ENCODE measurements at places on chromosomes 12 and 14. TPM values are rescaled to one million over a fixed set of nuclear protein-coding genes. Genes with fewer than 3 reads are reported as not detected.

Gene MSI1
- not detected for total RNA-seq

DNA sequence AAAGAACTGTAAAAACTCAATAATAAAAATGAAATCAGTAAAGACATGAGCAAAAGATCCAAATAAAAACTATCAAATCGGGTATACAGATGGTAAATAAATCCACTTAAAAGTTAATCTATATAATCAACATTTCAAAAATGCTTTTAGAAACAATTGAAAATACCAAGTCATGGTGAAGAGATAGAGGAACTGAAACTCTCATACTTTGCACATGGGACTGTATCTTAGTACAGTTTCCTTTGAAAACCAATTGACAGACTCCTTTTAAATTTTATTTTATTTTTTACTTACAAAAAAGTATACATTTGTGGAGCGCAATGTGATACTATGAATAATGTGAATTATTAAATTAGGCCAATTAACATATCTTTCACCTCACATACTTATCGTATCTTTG, 98.6 kb upstream of the FAR2 start:
- DNase-seq = no peak

- DNase-seq = no peak
Observed at GRCh38 chr12:94940771-94941170, 62.7 kb downstream of the NDUFA12 start.

Gene ALG10B
- total RNA-seq = 3.9 TPM

DNA sequence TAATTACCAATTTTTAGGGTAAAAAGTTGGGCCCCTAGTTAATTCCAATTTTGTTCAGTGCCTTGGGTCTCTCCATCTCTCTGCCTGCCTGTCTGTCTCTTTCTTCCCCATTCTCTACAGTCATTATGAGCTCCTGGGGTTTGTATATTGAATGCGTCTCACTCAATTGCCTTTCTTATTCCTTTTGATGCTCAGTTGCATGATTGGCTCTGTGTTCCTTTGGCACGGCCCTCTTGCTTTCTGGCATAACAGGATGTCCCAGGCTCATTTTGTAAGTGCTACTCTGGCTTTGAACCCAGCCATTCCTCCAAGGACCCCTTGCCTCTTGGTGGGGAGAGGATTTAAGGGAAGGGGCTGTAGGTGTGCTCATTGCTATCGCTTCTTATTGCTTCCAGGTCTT, 35.6 kb downstream of the ZNF664 start:
- no peak for DNase-seq

GRCh38 chr14:99677231-99678140, 6.6 kb upstream of the CYP46A1 start:
- peak; percentile 55 for DNase-seq

DNA sequence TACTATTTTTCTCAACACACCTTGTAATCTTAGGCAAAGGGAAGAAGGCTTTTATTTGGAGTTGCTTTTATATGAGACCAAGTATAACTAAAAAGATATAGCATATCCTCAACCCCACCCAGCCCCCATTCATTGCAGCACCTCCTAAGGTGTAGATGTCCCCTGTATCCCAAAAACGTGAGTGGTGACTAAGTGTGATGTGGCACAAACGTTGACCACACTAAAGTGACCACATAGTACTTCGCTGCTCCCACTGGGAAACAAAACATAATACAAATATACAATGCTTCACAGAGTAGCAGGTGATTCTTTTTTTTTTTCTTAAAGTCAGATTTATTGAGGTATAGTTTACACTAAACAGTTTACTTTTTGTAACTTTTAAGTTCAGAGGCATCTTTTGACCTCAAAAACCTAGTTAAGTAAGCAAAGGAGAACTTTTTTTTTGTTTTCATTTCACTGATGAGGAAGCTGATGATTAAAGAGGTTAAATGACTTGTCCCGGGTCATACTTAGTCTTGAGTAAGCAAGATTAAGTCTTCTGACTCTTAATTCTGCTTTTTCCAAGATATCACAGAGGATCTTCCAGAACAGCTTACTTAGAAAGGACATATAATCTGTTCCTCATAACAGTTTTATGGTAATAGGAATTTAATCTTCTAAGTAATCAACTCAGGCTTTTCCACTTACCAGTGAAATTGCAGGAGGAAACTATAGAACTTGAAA, 245.2 kb upstream of the PLEKHG7 start:
- DNase-seq = no peak

DNA sequence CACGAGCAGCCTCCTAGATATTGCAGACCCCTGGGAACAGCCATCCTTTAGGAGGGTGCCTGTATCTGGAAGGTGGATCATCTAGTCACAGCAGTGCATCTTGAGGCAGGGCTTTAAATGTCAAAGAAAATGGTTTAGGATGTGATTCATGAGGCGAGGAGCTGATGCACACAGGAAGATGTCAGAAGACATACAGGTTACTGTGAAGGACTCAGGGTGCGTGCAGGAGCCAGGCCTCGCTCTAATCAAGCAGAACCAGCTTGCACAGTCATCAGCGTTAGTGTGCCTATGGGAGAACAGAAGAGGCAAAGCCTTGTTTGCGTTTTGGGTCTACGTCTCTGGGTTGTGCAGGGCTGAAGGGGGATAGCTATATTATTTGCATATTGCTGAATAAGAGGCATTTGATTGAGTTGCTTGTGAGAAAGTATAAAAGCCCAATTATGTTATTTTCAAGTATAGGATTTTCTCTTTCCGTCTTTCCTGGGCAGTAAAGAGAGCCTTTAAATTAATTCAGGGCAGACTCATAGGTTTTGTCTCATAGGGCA, 77.3 kb upstream of the RPH3A start:
- no peak for DNase-seq

Gene RERGL
- total RNA-seq = not detected

Gene MIP
- total RNA-seq = not detected

Gene POMT2
- total RNA-seq = 33.0 TPM

Gene SLC17A8
- total RNA-seq = not detected

GRCh38 chr12:47838286-47838931, 18.7 kb upstream of the HDAC7 start:
- DNase-seq = peak; percentile 54

GRCh38 chr12:46179693-46180452, 89.0 kb downstream of the SLC38A1 start:
- DNase-seq = no peak

Gene MRPL51
- total RNA-seq = 314 TPM

GRCh38 chr12:99043319-99043914, 398.3 kb downstream of the APAF1 start:
- peak; percentile 69 for DNase-seq

Gene ABCD2
- total RNA-seq = 0.20 TPM

Gene FGF6
- total RNA-seq = not detected

DNA sequence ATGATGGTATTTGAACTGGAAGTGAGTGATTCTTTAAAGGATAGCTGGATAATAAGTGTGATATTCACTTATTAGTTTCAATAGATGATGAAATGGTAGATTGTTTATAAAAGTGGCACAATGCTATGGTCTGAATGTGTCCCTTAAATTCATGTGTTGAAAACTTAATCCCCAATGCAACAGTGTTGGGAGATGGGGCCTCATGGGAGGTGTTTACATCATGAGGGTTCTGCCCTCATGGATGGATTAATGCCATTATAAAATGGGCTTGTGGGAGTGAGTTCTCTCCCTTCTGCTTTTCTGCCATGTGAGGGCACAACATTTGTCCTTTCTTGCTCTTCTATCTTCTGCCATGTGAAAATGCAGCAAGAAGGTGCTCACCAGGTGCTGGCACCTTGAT, 134.0 kb downstream of the SLC38A1 start:
- no peak for DNase-seq

All from MCF 10A (cell line).